Endothelial cell of umbilical vein (primary cell): ENCODE measurements at places on chromosomes 3 and 15.

- peaks cover 27% of the 10 kb centered on the region for H3K4me1 ChIP-seq
- peak; percentile 52 for DNase-seq
- peaks cover 3% of the 10 kb centered on the region for H3K36me3 ChIP-seq
- no peaks in the 10 kb centered on the region for H3K27me3 ChIP-seq
- H3K4me3 ChIP-seq = no peak overlapping the region
These were observed 1.6 kb downstream of the NXPE3 start for GRCh38 chr3:101780661-101781060.

- H3K27me3 ChIP-seq = no peaks in the 10 kb centered on the region
- peak; percentile 13 for DNase-seq
- H3K27ac ChIP-seq = no peak overlapping the region
- H3K36me3 ChIP-seq = no peaks in the 10 kb centered on the region
- H3K4me3 ChIP-seq = peak overlapping the region; percentile 80
- H3K4me1 ChIP-seq = peaks cover 15% of the 10 kb centered on the region
These were observed 1.5 kb downstream of the TPRA1 start for GRCh38 chr3:127588806-127589577.

DNA sequence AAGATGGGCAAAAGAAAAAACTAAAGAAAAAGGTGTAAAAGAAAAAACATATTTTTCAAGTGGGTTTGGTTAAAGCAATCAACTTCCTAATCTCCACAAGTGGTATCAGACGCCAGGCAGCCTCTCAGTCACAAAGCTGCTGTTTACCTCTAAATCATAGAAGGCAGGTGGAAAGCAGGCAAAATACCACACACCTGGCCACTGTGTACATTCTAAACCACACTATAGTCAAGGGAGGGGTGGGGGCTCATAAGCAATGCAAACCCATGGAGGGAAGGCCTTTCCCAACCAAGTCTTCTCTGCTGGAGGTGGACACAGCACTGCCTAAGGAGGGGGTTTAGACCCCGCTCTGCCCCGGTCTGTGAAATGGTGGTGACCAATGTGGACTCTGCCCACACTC, 50.4 kb downstream of the MCF2L2 start:
- H3K36me3 ChIP-seq = no peaks in the 10 kb centered on the region
- no peak overlapping the region for H3K4me3 ChIP-seq
- no peak overlapping the region for H3K27ac ChIP-seq
- no peak for DNase-seq
- H3K4me1 ChIP-seq = no peaks in the 10 kb centered on the region

DNA sequence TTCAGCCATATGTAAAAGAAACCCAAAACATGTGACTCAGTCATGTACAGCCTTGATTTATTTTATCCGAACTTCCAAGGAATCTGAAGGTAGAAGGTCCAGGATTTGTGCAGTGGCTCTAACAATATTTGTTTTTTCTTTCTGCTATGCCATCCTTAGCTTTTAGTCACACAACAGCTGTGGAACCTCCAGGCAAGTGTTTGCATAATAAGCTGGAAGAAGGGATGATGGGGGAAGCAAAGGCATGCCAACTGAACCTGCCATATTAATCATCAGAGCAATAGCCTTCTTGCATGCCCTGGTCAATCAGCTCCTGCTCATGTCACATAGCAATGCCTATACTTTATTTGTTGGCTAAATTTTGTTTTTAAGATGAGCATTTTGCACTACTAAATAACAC, 444.7 kb upstream of the ARPP21 start:
- H3K27ac ChIP-seq = no peak overlapping the region
- H3K4me3 ChIP-seq = no peak overlapping the region
- no peak for DNase-seq
- no peaks in the 10 kb centered on the region for H3K36me3 ChIP-seq
- no peaks in the 10 kb centered on the region for H3K27me3 ChIP-seq

- no peak overlapping the region for H3K4me3 ChIP-seq
- H3K4me1 ChIP-seq = no peaks in the 10 kb centered on the region
- H3K27ac ChIP-seq = no peak overlapping the region
- no peaks in the 10 kb centered on the region for H3K36me3 ChIP-seq
- DNase-seq = no peak
These were observed 230.1 kb upstream of the UBE2E1 start for GRCh38 chr3:23575697-23576096.

DNA sequence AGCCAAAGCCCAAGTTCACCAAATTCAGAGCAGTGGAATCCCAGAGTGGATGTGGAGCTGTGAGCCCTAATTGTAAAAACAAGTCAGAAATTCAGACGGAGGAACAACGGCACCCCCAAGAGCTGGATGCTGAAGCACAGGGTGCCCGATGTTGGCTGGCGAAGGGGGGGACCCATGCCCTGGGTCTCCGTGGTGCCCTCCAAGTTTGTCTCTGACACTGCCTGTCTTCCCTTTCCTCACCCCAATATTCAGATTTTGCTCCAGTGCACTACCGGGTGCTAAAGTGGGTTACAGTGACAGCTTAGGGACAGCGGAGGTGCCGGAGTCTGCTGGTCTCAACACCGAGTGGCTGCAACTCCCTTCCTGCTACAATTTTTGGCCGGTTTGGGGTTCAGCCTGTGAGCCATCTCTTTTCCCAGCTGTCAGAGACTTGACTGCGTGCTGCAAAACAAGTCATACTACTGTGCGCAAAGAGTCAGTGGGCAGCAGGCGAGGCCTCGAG, 6.6 kb downstream of the GRIP2 start:
- peaks cover 4% of the 10 kb centered on the region for H3K27me3 ChIP-seq
- H3K4me1 ChIP-seq = no peaks in the 10 kb centered on the region
- H3K36me3 ChIP-seq = no peaks in the 10 kb centered on the region
- no peak overlapping the region for H3K4me3 ChIP-seq
- H3K27ac ChIP-seq = no peak overlapping the region

DNA sequence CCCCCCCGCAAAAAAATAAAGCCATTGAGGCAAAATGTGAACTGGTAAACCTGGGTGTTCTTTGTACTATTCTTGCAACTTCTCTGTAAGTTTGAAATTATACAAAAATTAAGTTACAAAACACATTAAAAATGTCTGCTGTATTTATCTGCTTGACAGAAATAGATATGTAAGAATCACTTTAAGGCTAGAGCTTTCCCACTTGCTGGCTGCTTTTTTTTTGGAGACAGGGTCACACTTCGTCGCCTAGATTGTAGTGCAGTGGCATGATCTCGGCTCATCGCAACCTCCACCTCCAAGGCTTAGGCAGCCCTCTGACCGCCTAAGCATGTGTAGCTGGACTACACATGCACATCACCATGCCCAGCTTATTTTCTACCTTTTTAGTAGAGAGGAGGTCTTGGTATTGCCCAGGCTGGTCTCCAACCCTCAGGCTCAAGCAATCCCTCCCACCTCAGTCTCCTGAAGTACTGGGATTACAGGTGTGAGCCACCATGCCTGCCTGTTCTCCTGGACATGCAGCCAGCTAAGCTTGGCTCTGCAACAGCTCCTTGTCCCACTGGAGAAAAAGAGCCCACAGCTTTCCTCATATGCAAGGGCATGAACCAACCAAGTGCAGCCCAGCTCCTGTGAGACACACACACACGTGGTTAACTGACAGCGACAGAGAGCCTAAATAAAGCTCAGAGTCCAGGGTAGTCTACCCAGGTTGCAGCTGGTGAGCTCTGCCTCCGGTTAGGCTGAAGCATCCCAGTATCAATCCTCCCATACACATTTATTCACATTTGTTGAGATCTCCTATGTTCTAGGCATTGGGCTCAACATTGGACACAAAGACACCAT, 4.5 kb downstream of the RPS17 start:
- H3K27ac ChIP-seq = no peak overlapping the region
- peaks cover 26% of the 10 kb centered on the region for H3K36me3 ChIP-seq
- H3K27me3 ChIP-seq = no peaks in the 10 kb centered on the region
- peaks cover 12% of the 10 kb centered on the region for H3K4me1 ChIP-seq
- no peak overlapping the region for H3K4me3 ChIP-seq
- DNase-seq = no peak

DNA sequence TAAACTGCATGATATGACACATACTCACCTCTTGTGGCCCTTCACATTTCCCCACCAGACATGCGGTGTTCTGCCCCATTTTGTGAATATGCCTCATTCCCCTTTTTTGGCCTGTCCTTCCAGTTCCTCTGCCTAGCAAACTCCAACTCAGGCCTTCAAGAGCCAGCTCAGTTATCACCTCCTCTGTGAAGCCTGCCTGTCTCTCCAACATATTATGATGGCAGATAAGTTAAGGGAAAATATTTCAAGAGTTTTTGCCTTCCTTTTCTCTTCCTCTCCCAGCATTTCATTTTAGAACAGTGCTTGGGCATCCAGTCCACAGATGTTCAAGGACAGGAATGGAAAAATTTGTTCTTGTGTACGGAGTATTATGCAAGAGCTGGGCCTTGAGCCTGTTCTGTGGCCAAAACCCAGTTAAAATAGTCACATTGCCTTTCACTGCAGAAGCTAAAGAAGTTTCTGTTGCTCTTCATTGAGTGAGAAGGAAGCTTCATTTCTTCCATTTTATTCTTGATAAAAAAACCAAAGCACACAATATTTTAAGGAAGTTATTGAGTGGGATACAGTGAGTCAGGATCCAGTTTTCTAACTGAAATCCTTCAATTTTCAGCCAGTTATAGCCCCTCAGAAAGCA, 192.0 kb downstream of the GHSR start:
- DNase-seq = no peak
- peaks cover 22% of the 10 kb centered on the region for H3K36me3 ChIP-seq
- H3K27me3 ChIP-seq = no peaks in the 10 kb centered on the region
- H3K27ac ChIP-seq = no peak overlapping the region
- no peak overlapping the region for H3K4me3 ChIP-seq

- no peaks in the 10 kb centered on the region for H3K36me3 ChIP-seq
- DNase-seq = peak; percentile 97
- H3K27ac ChIP-seq = peak overlapping the region; percentile 66
- H3K4me3 ChIP-seq = no peak overlapping the region
These were observed 645.8 kb upstream of the NR2F2 start for GRCh38 chr15:95684693-95685115.

DNA sequence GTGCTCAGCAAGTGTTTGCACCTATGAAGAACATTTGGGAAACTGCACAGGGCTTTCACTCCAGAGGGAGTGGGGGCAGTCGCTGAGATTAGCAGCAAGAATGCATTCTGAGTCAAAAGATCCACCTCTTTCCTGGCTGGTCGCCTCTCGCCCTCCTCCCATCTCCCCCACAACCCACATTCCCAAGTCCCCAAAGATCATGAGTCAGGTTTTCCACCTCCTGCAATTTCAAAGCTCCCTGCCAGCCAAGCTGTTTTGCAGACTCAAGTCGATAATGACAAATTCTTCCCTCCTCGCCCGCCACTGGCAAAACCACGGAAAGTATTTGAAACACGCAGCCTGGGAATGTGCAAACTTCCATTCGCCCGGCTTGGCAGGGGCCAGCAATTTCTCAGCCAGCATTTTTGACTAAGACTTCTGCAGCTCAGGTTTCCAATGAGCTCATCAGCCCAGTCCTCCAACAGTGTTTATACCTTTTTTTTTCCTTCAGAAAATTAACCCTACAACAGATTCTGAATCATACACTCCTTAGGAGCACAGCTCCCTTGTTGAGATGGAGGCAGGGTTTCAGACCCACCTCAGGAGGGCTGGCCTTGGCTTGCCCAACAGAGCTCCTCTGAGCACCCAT, 181.4 kb downstream of the SMAD6 start:
- H3K27me3 ChIP-seq = no peaks in the 10 kb centered on the region
- H3K4me3 ChIP-seq = no peak overlapping the region
- H3K36me3 ChIP-seq = no peaks in the 10 kb centered on the region
- H3K27ac ChIP-seq = peak overlapping the region; percentile 78

GRCh38 chr3:189119950-189120349, 51.8 kb upstream of the TPRG1 start:
- H3K4me3 ChIP-seq = no peak overlapping the region
- no peaks in the 10 kb centered on the region for H3K4me1 ChIP-seq
- no peaks in the 10 kb centered on the region for H3K36me3 ChIP-seq
- H3K27me3 ChIP-seq = no peaks in the 10 kb centered on the region
- no peak for DNase-seq

DNA sequence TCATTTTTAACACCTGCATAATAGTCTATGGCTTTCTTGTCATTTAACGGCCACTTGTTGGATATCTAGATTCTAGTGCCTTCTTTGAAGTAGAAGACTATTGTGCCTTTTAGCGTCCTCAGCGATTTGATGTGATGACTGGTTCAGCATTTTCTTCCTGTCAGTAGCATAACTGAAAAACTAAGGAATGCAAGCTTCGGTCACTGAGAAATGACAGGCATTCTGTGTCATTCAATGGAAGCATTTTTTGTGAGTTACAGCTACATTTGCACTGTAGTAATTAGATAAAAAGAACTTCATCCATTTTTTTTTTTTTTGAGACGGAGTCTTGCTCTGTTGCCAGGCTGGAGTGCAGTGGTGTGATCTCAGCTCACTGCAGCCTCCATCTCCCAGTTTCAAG, 10.3 kb downstream of the NEK11 start:
- no peak overlapping the region for H3K27ac ChIP-seq
- no peak for DNase-seq
- no peaks in the 10 kb centered on the region for H3K4me1 ChIP-seq
- H3K27me3 ChIP-seq = no peaks in the 10 kb centered on the region
- H3K36me3 ChIP-seq = no peaks in the 10 kb centered on the region

DNA sequence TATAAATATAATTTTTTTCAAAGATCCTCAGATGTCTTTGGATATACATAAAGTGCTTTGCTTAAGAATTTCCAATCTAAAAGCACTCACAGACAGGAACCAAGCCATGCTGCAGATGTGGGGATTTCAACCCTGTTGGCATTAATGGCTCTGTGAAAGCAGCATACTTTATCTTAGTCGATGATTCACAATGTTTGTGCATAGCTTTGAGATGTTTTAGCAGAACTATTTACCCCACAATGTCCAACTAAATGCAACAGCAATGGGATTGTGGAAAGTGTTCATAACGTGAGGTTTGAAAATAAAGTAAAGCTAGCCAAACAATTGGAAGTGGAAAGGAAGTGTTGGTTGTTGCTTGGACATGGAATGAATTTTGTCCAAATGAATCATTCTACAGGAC, 371.4 kb downstream of the SOX2 start:
- H3K36me3 ChIP-seq = no peaks in the 10 kb centered on the region
- no peaks in the 10 kb centered on the region for H3K4me1 ChIP-seq
- DNase-seq = no peak
- no peaks in the 10 kb centered on the region for H3K27me3 ChIP-seq
- no peak overlapping the region for H3K27ac ChIP-seq

GRCh38 chr3:195809796-195810454, 1.8 kb downstream of the MUC4 start:
- no peaks in the 10 kb centered on the region for H3K36me3 ChIP-seq
- no peak overlapping the region for H3K27ac ChIP-seq
- peaks cover 7% of the 10 kb centered on the region for H3K4me1 ChIP-seq
- H3K27me3 ChIP-seq = no peaks in the 10 kb centered on the region
- H3K4me3 ChIP-seq = no peak overlapping the region
- DNase-seq = no peak

- DNase-seq = no peak
- no peaks in the 10 kb centered on the region for H3K27me3 ChIP-seq
- no peaks in the 10 kb centered on the region for H3K36me3 ChIP-seq
- H3K4me1 ChIP-seq = no peaks in the 10 kb centered on the region
These were observed 61.2 kb downstream of the ARHGEF26 start for GRCh38 chr3:154182322-154182922.

DNA sequence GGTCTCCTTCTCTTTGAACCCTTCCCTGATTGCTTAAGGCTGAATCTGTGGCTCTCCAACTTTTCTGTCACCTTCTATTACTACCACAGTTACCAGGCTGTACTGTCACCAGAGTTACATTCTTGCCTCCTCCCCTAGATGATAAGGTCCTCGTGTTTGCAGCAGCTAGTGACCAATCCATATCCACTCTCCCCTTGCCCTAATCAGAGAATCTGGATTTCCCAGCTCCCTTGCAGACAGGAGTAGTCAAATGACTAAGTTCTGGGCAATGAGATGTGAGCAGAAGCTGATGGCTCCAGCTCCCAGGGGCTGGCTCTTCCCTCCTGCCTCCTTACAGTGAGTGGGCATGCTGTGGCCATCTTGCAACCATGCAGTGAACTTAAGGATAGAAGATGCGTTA, 95.4 kb upstream of the VGLL4 start:
- peaks cover 8% of the 10 kb centered on the region for H3K27me3 ChIP-seq
- no peaks in the 10 kb centered on the region for H3K4me1 ChIP-seq
- H3K4me3 ChIP-seq = no peak overlapping the region
- no peaks in the 10 kb centered on the region for H3K36me3 ChIP-seq
- DNase-seq = no peak
